ENCODE measurements at places on chromosomes 2 and 18. TPM values are rescaled to one million over a fixed set of nuclear protein-coding genes. Genes with fewer than 3 reads are reported as not detected.

DNA sequence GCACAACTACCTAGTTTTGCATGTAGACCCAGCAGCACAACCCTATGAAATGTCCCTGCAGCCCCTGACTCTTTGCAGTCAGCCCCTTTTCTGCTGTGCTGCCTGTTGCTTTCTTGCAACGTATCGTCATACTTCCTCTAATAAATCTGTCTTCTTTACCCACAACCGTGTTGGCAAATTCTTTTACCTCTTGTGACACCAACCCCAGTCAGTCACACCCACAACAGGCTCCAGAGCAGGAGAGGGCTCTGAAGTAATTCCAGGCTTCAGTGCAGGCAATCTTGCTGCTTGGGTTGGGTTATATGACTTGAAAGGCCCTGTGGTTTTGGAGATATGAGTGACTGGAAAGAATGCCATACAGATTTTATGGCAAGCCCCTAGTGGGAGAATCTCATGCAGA is 79.1 kb upstream of the KCNH7 start:
- no peak for DNase-seq

DNA sequence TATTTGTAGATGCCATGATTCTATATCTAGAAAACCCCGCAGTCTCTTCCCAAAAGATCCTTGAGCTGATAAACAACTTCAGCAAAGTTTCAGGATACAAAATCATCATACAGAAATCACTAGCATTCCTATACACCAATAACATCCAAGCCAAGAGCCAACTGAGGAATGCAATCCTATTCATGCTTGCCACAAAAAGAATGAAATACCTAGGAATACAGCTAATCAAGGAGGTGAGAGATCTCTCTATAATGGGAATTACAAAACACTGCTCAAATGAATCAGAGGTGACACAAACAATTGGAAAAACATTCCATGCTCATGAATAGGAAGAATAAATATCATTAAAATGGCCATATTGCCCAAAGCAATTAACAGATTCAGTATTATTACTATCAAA is 551.4 kb upstream of the SLC39A10 start:
- DNase-seq: no peak

- no peak for DNase-seq
These were observed 57.8 kb upstream of the KIF5C start for GRCh38 chr2:148817210-148817708.

DNA sequence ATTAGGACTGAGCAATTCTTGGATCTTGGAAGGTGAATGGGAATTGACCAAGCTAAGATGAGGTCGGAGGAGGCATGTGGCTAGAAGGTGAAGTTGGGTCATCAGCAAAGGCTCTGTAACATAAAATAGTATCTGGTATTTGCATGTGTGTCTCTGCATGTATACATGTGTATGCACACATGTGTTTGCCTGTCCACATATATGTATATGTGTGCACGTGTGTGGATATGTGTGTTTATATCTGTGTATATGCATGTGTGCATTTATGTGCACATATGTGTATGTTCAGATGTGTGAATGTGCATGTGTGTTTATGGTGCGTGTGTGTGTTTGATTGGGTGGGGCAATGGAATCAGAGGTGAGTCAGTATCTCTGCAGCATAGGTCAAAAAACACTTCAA is 664.3 kb downstream of the CNTNAP5 start:
- no peak for DNase-seq

- no peak for DNase-seq
These were observed 211.5 kb downstream of the RAD51AP2 start for GRCh38 chr2:17306706-17307105.

DNA sequence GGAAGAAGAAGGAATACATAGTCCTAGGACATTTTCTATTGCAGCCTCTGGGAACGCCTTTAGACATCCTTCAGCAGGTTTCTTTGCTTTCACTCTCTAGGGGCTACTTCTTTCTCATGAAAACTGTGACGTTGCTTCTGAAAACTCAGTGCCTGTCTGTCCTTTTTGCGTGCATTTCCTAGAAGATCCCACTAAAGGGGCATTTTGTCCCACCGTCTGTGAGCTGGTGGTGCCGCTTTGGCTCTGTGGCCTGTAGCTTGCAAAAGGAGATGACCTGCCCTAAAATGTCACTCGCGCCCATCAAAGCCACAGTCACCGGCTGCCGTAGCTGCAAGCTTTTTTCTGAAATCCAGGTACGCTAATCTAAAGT is 579 bp downstream of the STAT4 start:
- peak; percentile 39 for DNase-seq

GRCh38 chr2:7709907-7710306 is 792.7 kb downstream of the RNF144A start:
- no peak for DNase-seq

DNA sequence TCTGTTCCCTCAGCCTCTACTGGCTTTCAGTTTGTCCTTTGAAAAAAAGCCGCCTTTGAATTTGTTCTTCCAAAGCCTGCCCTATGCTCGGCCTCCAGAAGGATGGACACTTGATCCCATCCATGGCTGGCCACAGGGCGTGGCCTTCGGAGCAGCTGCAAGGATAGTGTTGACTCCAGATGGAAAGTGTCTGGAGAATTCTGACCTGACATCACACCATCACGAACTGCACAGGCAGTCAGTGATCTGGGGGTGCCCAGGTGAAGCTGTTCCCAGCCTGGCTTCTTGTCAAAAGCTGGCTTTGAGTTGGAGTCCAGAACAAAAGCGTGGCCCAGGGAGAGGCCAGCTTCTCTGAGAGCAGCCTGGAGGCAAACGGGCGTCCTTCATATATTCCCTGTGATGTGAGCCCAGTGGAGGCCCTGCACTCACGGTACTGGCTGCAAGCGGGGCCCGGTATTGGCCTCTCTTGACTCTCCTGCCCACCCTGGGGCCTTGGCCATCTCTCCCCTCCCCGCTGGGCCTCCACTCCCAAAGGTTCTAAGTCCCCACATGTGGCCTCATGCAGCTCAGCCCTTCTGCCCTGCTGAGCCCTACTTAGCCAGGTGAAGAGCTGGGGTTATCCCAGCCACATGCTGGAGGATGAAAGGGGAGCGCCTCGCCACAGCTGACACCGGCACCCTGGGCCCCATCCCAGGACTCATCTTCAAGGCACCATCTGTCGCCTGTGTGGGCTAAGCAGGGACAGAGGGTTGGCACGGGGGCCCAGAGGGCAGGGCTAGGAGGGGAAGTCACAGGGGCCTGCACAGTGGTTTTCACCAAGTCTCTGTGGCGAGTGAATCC is 20.4 kb upstream of the ATOH8 start:
- DNase-seq: no peak

- no peak for DNase-seq
These were observed 76.6 kb upstream of the FZD7 start for GRCh38 chr2:201957091-201957490.

- peak; percentile 27 for DNase-seq
These were observed 22.1 kb upstream of the CRIM1 start for GRCh38 chr2:36333350-36334012.

- DNase-seq: no peak
These were observed 206.2 kb downstream of the SRBD1 start for GRCh38 chr2:45404807-45405297.

- DNase-seq: no peak
These were observed 50.0 kb downstream of the TTC39C start for GRCh38 chr18:24064391-24065100.

- no peak for DNase-seq
These were observed 1.0 kb upstream of the HS6ST1 start for GRCh38 chr2:128319631-128320191.

DNA sequence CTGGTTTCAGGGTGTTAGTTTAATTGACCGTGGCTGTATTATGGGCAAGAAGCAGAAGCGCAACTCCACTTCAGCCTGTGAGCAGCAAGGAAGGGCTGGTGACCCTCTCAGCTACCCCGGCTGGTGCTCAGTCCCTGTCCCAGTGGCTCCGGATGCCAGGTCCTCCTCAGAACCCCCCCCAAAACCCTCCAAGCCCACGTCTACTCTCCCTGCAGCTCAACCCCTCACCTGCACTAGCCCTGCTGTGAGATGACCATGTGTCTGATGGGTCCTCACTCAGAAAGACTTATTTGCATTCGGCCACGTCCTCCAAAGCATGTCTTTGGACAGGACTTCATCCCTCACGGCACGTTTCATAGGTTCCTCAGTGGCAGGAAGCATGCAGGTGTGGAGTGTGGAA is 119.7 kb upstream of the ALKAL2 start:
- DNase-seq: no peak

DNA sequence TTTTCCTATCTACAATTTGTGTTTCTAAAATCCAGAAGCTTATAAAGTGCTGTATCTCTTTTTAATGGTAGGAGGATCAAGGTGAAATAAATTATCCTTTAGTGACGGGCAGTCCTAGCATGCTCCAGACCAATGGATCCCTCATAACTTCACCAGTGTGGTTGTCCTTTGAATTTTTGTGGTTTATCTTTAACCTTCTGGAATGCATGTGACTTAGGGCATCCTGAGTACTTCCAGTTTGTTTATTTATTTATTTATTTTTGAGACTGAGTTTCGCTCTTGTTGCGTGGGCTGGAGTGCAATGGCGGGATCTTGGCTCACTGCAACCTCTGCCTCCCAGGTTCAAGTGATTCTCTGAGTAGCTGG is 40.4 kb downstream of the NUP35 start:
- no peak for DNase-seq

DNA sequence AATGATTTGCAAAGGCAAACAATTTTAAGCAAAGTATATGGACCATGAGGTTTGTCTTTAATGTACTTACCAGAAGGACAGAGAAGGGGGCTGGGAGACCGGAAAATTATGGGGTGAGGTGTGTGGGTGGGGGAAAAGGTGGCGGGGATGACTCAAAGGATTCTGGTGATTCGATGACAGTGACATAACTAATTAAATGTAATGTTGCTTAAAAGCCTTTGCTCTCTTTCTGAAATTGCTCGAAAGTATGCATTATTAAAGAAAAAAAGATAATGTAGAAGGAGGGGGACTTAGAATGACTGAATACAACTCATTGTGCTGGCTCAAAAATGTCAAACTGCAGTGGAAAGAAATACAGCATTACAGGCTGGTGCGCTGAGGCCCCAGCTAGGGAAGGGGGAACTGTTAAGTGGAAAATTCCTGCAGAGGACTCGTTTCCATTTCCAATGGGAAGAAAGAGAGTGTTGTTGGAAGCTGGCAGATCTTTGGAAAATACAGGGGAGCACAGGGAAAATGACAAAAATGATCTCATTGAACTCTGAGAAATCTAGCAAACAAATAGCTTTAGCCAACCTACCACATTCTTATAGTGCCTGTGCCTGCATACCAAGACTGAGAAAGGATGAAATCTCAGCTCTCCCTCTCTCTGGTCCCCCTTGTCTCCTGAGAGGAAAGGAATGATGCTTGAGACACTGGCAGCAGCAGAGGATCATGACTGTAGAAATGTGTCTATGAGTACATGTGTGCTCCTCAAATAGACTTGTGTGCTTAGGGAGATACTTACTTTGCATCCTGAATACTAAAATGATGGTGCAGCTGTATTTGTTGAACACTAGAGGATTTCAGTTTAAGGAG is 632.4 kb downstream of the NYAP2 start:
- no peak for DNase-seq

- no peak for DNase-seq
These were observed 780.8 kb upstream of the KLHL29 start for GRCh38 chr2:22604136-22604535.

GRCh38 chr2:6627316-6627715 is 238.4 kb downstream of the CMPK2 start:
- DNase-seq: no peak

DNA sequence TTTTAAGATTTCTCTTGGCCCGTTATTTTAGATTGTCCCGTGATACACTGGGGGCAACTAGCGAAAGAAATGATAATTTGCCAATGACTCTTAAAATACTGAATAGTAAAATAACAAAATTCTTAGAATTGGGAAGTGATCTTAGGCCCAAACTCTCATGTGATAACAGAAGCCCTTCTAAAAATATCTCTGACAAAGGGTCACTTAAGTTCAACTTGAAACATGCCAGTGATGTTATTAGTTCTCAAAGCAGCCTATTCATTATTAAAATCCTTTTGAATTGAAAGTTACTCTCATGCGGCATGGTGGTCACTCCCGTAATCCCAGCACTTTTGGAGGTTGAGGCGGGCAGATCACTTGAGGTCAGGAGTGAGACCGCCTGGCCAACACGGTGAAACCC is 920.9 kb downstream of the NRXN1 start:
- DNase-seq: no peak

GRCh38 chr2:45518546-45518945 is 92.5 kb downstream of the SRBD1 start:
- no peak for DNase-seq

GRCh38 chr2:8677646-8678592 is 3.9 kb upstream of the ID2 start:
- DNase-seq: peak; percentile 40

DNA sequence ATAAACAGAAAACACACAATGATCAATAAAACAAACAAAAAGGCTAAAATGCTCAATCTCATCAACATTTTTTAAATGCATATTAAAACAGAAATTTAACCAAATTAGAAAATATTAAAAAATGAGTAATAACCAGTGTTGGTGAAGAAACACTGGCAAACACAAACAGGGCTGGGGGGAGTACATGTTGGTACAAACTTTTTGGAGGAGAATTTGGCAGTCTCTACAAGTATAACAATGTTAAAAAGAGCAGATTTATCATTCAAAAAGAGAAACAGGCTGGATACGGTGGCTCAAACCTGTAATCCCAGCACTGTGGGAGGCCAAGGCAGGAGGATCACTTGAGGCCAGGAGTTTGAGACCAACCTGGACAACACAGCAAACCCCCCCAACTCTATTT is 13.9 kb downstream of the MOB1A start:
- no peak for DNase-seq

DNA sequence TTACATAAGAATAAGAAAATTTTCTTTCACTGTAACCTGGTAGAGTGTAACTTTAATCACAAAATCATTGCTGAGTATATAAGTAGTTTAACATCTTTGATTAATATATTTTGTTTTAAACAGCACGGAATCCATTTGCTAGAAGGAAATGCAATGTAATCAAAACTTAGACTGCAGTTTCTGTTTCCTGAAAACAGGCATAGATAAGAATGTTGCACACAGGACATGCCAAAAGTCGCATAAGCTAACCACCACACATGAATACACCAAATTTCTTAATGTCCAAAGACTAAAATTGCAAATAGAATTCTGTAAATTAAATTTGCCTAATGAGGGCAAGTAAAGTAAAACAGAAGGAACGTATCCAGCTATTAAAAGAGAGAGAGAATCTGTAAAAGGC is 51.0 kb upstream of the SERPINB2 start:
- DNase-seq: no peak

GRCh38 chr2:84494070-84494469 is 22.2 kb upstream of the DNAH6 start:
- DNase-seq: no peak

Gene KLHL41
- not detected for total RNA-seq

Gene NT5DC4
- not detected for total RNA-seq

Gene MPP4
- total RNA-seq: not detected

Gene MYCN
- total RNA-seq: not detected

Gene MSTN
- not detected for total RNA-seq

Gene ARHGEF33
- not detected for total RNA-seq

Gene COL5A2
- 0.37 TPM for total RNA-seq

Gene ATG16L1
- 55.4 TPM for total RNA-seq

Gene SCYGR4
- total RNA-seq: not detected

Gene ACMSD
- total RNA-seq: not detected

All from activated CD4-positive, alpha-beta T cell treated with anti-CD3 and anti-CD28 coated beads, Interleukin-2, amount 10 ng/mL, durations not matched to agents 7 days and 5 days (primary cell).